Stimulated activated CD4-positive, alpha-beta T cell treated with anti-CD3 and anti-CD28 coated beads, Interleukin-2, amount 100 ng/mL, for 24 hours (primary cell): ENCODE measurements at places on chromosomes 16 and 17.
A peak's percentile ranks its signal among the peaks of the same experiment; 100 is the strongest.

DNA sequence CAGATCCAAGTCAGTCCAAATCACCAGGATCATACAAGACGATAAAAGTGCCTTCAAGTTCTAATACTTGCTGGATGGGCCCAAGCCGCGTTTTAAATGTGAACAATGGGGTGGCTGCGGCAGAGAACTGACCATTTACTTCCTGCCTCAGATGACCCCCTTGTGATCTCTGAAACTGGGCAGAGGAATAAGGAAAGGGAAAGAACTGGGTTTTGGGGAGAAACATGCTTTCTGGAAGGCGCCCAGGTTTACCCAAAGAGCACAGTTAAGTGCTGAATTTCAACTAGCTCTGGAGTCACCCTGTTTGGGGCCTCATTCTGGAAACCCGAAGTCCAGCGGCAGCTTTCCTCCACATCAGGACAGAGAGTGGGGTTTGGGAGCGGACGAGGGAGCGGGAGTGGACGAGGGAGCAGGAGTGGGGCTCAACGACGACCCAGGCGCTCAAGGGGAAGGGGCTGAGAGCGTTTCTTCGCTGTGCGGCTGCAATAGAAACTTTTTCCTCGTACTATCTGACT is 1.6 kb downstream of the FAM20A start:
- no peak for DNase-seq

- DNase-seq = no peak
Observed at GRCh38 chr17:75673487-75673886, 6.3 kb downstream of the SAP30BP start.

- DNase-seq = no peak
Observed at GRCh38 chr17:62860962-62861873, 53.1 kb upstream of the MARCHF10 start.

DNA sequence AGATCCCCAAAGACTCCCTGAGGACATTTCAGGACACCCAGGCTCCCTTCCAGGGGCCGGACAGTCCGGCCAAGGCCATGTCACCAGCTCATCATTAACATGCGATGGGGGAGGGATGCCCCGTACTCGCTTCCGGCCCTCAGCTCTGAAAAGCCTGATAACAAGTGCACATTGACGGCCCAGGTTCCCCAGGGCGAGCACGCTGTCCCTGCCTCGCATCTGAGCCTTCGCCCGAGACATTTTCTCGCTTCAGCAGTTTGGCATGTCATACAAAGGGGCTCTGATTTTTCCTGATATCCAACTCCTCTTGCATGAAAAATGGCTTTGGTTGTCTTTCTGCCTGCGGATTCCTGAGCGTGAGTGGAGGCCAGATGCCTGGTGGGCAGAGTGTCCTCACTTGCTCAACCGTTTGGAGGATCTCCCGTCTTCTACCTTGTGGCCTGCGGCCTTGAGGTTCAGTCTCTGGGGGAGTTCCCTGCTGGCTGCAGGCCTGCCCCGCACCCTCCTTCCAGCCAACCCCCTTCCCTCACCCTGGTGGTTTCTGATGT is 14.1 kb downstream of the CACNG4 start:
- no peak for DNase-seq

GRCh38 chr16:2973093-2973492 is 3.9 kb downstream of the PAQR4 start:
- DNase-seq = no peak

DNA sequence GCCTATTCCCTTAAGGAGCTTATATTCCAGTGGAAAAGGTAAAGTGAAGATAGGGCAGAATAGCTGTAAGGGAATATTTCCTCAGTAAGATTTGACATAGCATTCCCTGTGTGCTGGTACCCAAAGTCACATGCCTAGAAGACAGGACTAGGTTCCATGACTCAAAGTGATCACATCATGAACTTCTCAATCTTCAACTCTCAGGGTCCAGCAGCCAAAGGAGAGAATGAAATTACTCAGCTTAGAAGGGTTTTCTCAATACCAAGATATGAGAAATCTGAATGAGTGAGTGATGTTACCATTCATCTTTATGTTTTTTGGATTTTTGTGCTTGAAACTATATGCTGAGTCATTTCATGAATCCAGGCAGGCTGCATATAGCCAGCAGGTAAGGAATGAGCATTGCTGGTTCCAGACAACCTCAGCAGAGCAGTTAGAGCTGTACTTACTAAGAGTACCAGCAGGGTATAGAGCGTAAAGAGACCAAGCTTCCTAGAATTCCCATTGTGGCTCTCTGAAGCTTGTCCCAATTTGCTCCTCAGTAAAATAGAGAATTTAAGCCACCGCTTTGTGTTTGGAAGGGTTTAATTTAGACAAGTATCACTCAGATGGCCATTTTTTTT is 91.1 kb downstream of the ANKFN1 start:
- no peak for DNase-seq

GRCh38 chr16:50535506-50536257 is 12.5 kb upstream of the NKD1 start:
- DNase-seq = no peak

DNA sequence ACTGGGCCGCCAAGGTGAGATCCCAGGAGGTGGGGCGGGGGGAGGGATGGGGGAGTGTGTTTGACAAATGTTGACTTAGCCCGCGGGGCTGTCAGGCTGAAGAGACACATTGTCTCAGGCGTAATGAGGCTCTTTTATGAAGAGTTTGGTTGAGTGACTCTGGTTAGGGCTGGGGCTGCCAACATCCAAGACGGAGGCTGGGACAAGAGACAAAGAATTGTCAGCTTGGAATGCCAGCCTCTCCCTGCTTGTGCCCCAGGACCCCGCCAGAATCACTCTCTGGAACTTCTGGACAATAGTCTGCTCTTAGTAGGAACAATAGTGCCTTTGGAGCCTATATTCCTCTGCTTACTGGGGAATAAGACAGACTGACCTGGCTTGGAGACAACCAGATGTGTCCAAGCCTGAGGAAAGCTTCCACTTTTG is 24.0 kb downstream of the PCTP start:
- no peak for DNase-seq

DNA sequence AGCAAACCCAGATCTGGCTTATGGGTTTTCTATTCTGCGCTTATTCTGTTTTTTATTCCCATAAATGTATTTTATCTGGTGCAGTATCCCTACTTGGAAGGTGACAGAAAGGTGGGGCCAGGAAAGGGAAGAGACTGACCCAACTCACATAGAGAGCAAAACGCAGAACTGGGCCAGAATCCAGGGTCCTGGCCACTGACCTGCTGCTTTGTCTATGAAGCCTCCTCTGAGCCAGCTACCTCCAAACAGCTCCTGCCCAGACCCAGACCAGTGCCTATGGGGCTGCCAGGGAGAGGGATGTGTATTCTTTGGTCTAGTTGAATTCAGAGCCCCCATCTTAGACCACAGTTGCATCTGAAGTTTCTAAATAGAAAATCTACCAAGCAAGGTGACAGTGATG is 36.4 kb upstream of the CES5A start:
- DNase-seq = no peak

- DNase-seq = no peak
Observed at GRCh38 chr17:31442276-31442675, 50.8 kb downstream of the RAB11FIP4 start.

DNA sequence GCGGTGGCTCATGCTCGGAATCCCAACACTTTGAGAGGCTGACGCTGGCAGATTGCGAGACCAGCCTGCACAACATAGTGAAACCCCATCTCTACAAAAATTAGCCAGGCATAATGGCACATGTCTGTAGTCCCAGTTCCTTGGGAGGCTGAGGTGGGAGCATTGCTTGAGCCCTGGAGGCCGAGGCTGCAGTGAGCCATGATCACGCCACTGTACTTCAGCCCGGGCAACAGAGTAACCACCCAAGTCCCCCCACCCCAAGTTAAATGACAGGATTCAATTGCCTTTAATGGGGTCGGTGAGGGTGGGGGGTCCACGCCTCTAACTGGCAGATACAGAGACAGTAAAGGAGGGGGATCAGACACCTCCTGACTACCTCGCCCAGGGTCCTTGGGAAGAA is 44.9 kb downstream of the EMP2 start:
- DNase-seq = no peak

DNA sequence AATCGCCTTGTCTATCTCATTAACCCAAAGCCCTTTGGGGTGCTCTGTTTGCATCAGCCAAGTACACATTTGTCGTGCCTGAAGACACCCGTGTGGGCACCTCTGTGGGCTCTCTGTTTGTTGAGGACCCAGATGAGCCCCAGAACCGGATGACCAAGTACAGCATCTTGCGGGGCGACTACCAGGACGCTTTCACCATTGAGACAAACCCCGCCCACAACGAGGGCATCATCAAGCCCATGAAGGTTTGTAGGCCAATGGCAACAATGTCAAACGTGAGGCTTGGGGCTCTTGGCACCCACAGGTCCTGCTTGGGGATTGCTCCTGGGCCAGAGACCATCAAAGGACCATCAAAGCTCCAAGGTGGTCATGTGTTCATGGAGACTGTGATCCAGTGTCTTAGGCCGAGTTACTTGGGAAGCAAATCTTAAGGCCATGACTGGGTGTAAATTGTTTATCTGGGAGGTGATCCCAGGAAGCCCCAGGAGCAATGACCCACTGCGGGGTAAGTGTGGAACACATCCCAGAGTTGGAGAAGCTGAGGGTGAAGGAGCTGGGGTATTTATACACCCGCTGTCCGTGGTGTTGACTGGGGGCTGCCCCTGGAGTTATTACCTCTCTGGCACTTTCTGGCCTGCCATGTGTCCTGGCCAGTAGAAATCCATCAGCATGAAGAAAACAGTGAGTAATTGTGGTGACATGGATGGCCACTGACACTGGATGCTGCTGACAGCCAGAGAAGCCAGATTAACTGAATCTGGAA is 24.0 kb downstream of the CDH5 start:
- no peak for DNase-seq

DNA sequence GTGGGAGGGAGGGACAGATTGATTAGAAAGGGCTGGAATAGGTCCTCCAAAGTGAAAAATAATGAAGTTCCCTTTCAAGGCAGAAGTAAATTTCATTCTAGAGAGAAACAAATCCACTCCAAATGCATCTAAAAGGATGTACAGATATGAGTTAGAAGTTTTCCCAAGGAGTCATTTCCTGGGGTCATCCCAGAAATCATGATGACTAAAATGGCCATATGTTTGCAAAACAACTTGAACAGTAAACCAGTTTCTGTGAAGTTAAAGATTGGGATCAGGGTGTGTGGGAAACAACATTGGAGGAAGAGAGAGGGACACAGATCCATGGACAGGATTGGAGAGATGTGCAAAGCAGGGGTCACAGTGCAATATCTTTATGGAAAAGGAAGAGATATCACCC is 32.5 kb upstream of the ARHGAP44 start:
- DNase-seq = no peak

GRCh38 chr16:56625140-56625942 is at the start of gene MT1E:
MT1E (plus strand) TSS chr16:56625781; CDS start chr16:56625852, 71 bp downstream.
- DNase-seq = peak; percentile 69
